HepG2 (cell line): ENCODE measurements at places on chromosomes 6 and 20.

- no peak for DNase-seq
Observed at GRCh38 chr6:150183105-150183504, 40.3 kb downstream of the PPP1R14C start.

- DNase-seq, result no peak
Observed at GRCh38 chr6:136544326-136544725, 5.9 kb downstream of the MAP7 start.

DNA sequence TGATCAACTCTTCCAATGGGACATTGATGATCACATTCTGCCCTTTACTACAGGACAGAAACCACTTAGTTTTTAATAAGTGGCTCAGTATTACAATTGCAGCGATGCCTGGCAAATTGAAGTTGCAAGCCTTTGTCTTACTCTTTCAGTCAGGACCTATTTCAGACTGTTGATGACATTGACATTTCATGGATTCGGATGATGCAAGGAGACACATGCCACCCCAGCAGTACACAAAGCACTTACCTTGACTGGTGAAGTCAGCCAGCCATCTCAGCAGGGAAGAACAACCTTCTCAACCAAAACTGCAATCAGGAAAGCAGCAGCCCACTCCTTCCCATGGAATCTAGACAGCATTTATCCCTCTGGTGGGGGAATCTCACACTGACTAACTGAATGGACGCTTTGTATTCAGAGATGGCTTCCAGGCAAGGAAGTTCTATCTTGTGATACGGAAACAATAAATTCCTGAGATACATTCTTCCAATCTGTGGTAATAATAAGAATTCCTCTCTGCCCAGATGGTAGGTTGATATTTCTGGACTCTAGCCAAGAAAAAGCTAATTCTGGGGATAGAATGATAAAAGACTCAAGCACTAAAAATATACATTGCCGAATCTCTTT, 24.8 kb downstream of the NFYA start:
- no peak for DNase-seq

GRCh38 chr20:43167021-43167420, 22.7 kb downstream of the PTPRT start:
- no peak for DNase-seq

DNA sequence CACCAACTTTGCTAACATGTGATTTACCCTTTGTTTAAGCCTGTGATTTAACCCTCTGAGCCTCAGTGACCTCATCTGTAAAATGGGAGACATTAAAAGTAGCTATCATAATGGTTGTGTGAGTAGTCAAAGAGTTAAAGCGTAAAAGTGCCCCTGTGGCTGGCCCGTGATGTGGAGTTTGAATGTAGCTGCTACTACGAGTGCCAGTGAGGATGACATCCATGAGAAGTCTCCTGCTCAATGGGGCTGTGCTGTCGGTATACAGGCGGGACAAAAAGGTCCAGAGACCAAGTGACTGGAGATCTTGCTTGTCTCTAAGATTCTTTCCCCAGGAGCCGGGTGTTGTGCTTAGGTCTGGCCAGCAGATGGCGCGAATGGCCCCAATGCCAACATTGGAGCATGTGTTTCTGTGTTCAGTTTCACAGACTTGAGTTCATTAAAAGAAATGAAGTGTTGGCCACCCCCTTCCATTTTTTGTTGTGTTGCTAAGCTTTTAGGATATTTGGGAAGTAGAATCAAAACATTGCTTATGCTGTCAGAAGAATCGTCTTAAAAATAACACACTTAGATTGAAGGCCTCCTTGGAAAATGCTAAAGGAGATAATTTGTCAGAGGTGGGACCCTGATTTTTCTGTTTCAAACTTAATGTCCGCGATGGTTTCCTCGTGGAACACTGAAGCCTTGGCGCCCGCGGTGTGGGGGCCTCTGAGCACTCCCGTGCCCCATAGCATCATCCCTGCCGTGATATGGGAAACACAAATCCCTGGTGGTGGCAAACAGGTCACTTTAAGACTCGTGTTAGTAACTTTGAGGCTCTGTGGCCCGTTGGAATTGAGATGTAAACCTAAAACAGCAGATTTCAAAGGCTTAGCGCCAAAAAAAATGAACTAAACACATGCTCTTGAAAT, 9.3 kb upstream of the RBM38 start:
- DNase-seq, result peak; percentile 71

GRCh38 chr20:33407251-33407650, 5.9 kb upstream of the CDK5RAP1 start:
- DNase-seq, result no peak

- DNase-seq, result no peak
Observed at GRCh38 chr6:169850746-169851145, 99.3 kb downstream of the ERMARD start.

GRCh38 chr6:122696079-122696478, 83.4 kb upstream of the FABP7 start:
- no peak for DNase-seq

- no peak for DNase-seq
Observed at GRCh38 chr20:18091623-18092022, 33.9 kb upstream of the OVOL2 start.

DNA sequence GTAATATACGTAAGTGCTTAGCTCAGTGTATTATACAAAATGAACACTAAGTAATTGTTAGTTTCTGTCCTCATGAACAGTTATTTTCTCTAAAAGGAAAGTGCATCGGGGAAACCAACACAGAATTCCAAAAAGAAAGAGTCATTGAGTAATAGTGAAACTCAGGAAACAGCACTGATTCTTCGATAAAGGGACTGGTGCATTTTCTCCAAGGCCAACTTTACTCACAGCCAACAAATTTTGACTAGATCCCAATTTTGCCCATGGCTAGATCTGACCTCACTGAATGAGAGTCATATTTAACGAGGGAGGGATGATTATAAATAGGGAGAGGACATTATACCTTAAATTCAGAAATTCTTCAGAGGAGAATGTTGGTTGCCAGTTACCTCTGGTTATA, 390.9 kb upstream of the NRSN1 start:
- DNase-seq, result no peak

GRCh38 chr6:14622085-14622484, 504.5 kb downstream of the CD83 start:
- DNase-seq, result peak; percentile 97

DNA sequence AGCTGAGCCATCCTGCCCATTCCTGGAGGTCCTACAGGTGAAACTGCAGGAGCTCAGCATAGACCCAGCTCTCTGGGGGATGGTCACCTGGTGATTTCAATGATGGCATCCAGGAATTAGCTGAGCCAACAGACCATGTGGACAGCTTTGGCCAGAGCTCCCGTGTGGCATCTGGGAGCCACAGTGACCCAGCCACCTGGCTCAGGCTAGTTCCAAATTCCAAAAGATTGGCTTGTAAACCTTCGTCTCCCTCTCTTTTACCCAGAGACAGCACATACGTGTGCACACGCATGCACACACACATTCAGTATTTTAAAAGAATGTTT, 44.0 kb downstream of the SIRPA start:
- DNase-seq, result no peak

DNA sequence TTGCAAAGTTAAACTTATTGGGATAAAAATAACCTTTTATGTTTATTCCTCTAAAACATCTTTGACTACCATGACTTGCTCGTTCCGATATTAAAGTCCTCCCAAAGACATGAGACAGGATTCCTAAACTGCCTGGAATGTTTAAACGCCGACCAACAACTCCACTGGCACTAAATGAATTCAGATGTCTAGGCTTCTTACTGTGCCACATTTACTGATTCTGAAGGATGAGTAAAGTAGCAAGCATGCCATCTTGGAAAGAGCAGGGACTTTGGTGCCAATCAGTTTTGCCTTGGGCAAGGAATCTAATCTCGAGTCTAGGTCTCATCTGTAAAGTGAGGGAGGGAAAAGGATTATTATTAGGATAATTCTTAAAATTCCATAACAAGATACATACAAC, 25.3 kb downstream of the MBOAT1 start:
- DNase-seq, result no peak
